ENCODE measurements at places on chromosomes 7 and 10. TPM values are rescaled to one million over a fixed set of nuclear protein-coding genes. Genes with fewer than 3 reads are reported as not detected.

DNA sequence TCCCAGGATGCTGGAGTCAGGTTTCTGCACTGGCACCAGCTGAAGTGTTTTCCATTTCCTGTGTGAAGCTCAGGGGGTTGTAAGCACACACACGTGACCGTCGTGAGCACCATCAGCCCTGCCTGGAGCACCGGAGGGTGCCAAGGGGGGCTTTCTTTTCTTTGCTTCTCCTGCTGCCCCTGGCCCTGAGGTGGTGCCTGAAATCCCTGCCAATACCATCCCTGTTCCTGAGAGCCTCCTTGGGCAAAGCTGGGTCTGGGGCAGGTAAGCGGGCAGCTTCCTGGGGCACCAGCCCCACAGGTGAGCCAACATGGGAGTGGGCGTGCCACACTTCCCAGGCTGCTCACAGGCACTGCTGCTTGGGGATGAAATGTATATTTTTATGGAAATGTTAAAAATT lies 593.6 kb downstream of the DNAJB6 start:
- H3K4me3 ChIP-seq: no peak overlapping the region
- DNase-seq: no peak
- no peak overlapping the region for H3K27ac ChIP-seq

- no peak overlapping the region for H3K4me3 ChIP-seq
- DNase-seq: peak; percentile 53
- H3K27me3 ChIP-seq: no peaks in the 10 kb centered on the region
- no peaks in the 10 kb centered on the region for H3K36me3 ChIP-seq
- H3K27ac ChIP-seq: no peak overlapping the region
- H3K4me1 ChIP-seq: no peaks in the 10 kb centered on the region
Measured at GRCh38 chr10:5527332-5528200, 2.8 kb downstream of the CALML3 start.

DNA sequence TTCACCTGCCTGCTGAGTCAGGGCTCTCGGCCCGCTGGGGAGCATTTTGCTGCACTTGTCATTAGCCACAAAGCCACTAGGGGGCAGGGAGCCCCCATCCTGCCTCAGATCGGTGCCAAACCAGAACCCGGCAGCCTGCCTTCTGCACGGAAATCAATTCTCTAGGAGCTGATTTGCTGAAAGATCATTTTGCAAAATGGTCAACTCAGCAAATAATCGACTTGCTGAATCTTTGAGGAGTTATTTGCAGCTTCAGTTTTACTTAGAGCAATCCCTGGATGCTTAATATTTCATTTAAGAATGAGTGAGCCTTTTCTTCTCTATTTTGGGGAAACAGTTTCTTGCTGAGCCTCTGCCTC lies 1.7 kb upstream of the GIMAP8 start:
- H3K36me3 ChIP-seq: peaks cover under 1% of the 10 kb centered on the region
- peak overlapping the region; percentile 91 for H3K27ac ChIP-seq
- H3K27me3 ChIP-seq: no peaks in the 10 kb centered on the region

DNA sequence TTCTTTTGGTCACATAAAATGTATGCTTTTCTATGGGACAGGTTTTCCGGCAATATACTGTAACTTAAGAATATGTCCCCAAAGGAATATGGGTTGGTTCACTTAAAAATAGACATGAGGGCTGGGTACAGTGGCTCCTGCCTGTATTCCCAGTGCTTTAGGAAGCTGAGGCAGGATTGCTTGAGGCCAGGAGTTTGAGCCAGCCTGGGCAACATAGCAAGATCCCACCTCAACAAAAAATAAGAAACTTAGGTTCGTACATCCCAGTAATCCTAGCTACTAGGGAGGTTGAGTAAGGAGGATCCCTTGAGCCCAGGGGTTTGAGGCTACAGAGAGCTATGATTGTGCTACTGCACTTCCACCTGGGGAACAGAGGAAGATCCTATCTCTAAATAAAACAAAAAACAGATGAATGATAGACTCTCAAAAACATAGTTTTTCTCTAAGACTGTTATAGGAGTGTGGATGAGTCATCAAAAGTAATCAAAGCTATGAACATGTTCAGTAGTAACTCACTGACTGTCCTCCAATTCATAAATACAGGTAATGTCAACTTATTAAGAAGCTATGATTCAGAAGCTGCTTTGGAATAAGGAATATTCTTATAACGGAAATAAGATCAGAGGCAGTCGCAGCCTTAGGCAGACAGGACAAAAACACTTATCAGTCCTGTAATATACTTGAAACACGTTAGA lies 2.6 kb upstream of the SEC31B start:
- H3K27me3 ChIP-seq: no peaks in the 10 kb centered on the region
- no peak overlapping the region for H3K27ac ChIP-seq

GRCh38 chr10:59362959-59363381 lies 621 bp upstream of the FAM13C start:
- no peaks in the 10 kb centered on the region for H3K27me3 ChIP-seq
- no peak overlapping the region for H3K27ac ChIP-seq
- H3K36me3 ChIP-seq: no peaks in the 10 kb centered on the region
- H3K4me3 ChIP-seq: no peak overlapping the region

Gene TCERG1L
- 0.10 TPM for total RNA-seq

Measured in natural killer cell treated with Interleukin-12 subunit alpha and Interleukin-12 subunit beta and Interleukin-15 and Interleukin-18, amount 100 ng/mL, for 72 hours (primary cell).